GM10248 (cell line): ENCODE measurements at places on chromosomes 7 and 10.
A peak's percentile ranks its signal among the peaks of the same experiment; 100 is the strongest.

DNA sequence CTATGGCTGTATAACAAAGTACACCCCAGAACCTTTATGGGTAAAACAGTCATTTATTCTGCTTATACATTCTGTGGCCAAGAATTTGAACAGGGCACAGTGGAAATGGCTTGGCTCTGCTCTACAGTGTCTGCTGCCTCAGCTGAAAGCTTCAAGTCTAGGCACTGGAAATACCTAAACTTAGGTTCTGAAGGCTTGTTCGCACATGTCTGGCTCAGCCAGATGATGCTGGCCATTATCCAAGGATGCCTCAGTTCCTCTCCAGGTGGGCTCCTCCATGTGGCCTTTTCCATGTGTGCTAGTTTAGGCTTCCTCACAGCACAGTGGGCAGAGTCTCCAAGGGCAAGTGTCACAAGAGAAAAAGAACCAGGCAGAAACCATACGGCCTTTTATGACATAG, 76.8 kb downstream of the RALA start:
- no peak for DNase-seq

- DNase-seq, result no peak
Observed at GRCh38 chr10:51759896-51760534, 60.6 kb upstream of the CSTF2T start.

- DNase-seq, result no peak
Observed at GRCh38 chr10:43126759-43127424, 11.4 kb upstream of the CSGALNACT2 start.

DNA sequence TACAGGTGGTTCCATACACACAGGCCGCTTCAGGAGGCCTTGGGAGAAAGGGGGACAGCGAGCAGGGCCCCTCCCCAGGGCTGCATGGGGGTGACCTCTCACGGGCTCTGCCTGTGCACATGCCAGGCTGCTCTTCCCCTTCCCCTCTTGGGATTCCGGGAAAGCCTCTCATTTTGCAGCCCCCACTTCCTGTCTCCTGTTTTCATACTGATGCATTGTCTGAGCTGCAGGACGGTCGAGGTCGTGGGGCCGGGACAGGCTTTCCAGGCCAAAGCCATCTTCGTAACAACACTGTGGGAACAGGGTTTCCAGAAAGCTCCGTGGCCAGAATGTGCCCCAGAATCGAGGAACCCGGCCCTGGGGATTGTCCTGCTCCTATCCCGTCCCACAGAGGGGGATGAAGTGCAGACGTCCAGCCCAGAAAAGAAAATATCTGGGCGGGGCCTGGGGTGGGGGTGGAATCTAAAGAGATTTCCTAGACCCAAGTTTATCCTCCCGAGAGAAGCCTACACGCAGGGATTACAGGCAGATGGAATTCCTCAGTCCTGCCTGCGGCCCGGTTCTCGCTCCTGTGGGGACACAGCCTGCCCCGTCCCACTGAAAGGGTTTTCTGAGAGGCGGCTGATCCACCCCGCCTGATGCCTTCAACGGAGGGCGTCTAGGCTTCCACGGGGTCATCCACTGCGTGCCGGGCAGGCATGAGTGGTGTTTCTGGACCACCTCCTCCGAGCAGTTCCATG, 29.5 kb upstream of the DNAAF5 start:
- no peak for DNase-seq

DNA sequence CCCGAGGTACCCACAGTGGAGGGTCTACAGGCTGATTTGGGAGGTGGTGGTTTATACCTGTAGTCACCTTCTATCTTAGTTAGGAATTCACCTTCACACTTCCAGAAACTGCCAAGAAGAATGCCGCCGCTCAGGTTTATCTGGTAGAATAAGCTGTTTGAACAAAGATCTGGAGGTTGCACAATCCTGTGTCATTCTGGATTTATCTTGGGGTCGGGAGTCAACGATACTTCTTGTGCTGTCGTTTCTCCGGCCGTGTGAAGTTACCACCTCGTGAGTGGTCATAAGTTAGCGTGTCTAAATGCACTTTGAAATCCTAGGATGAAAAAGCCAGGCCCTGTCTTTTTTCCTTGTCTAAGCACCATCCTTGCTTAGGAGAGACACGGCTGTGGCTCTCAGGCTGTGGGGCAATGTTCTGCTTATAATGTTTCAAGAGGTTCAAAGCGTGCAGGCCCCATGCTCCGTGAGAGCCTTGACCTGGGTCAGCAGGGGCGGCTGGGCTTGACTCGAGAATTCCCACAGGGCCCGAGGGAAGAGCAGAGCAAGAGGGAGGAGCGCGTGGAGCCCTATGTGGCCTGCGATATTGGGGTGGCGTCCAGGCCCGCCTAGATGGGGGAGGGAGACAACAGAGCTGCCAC, 35.5 kb downstream of the GRIFIN start:
- DNase-seq, result no peak

DNA sequence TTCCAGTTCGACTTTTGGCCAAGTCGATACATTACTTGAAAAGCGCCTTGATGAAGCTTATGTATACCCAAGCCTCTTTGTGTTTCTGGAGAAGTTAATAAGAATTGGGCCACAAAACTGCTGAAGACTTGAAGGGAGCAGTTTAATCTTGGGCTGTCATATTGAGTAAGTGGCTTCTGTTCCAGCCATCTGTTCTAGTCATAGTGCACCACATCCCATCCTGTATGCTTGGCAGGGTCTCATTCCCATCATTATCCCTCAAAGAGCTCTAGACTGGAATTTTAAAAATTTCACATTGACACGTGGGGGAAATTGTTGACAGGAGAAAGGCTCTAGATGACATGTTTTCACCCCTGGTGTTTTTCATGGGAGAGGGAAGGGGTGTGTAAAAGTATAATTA, 196.6 kb upstream of the PLPP4 start:
- no peak for DNase-seq

DNA sequence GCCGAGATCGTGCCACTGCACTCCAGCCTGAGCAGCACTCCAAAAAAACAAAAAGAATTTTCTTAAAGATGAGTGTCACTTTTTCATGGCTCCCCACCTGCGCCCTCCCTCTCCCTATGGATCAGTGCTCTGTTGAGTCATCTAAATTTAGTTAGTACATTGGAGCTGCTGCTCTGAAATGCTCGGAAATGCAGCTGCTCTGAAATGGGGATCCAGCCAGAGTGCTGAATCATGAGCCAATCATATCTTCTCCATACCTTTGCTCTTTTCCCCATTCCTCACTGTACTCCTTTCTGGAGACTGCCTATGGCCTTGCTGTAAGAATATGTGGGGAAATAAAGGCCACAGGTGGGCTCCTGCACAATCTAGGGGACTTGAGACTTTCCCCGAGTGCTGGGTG, 188.8 kb downstream of the ZNF438 start:
- DNase-seq, result no peak

DNA sequence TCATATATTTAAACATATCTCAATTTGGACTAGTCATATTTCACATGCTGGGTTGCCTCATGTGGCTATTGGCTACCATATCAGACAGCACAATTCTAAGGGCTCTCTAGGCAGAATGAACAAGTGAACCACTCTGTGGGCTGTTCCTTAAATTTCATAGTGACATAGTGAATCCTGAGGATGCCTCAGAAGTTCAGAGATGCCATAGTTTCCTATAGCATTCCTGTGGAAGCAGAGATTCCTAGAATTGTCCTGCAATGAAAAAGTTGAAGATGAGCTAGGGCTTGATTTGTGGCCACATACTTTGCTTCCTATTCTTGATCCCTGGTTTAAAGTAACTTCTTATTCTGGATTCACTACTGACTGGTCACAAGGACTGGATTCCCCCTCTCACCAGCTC, 35.6 kb downstream of the MKX start:
- no peak for DNase-seq

DNA sequence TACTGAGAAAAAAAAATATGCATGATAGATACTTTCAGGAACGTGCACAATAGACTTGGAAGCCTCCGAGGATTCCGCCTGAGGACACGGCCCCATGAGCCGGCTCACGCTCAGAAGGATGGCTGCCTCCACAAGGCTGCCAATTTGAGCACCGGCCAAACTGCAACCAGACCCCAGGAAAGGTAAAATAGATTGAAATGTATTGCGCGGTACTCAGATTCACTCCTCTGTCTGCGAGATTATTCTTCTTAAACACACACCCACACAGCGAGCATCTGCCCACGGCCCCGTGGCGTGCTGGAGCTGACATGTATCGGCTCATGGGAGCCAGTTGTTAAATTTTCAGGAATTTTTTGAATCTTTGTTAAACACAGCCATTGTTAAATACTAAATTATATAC, 653.2 kb upstream of the MKI67 start:
- DNase-seq, result no peak

GRCh38 chr10:3192856-3193635, 20.5 kb upstream of the PITRM1 start:
- peak; percentile 76 for DNase-seq

GRCh38 chr7:2214636-2215035, 18.1 kb downstream of the MAD1L1 start:
- DNase-seq, result no peak

- DNase-seq, result no peak
Observed at GRCh38 chr10:75352650-75353049, 48.9 kb downstream of the ZNF503 start.

DNA sequence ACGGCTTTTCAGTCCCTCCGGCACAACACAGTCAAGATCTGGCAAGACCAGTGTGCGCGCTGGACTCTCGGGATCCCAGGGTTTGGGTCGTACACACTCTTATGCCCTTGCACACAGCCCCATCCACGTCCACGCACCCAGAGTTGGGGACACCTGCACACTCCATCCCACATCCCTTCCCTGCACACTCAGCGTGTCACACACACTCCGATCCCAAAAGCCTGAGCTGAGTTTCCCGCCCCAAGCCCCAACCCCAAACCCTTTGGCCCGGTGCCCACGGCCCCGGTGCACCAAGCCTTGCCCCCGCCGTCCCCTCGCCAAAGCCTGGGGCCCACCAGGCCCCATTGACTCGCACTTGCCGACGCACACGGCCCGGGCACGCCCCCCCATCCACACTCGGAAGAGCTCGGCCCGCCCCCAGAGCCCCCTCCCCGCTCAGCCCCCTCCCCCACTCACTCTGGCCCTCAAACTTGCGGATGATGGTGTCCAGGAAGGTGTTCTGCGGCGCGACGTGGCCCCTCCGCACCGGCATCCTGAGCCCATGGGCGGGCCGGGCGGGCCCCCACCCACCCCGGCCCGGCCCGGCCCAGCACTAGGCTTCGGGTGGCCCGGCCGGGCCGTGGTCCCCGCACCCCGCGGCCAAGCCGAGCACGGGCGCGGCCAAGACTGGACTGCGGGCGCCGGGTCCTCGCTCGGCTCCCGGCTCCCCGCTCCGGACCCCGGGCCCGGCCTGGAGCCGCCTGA, 567 bp downstream of the KCNH2 start:
- DNase-seq, result no peak

DNA sequence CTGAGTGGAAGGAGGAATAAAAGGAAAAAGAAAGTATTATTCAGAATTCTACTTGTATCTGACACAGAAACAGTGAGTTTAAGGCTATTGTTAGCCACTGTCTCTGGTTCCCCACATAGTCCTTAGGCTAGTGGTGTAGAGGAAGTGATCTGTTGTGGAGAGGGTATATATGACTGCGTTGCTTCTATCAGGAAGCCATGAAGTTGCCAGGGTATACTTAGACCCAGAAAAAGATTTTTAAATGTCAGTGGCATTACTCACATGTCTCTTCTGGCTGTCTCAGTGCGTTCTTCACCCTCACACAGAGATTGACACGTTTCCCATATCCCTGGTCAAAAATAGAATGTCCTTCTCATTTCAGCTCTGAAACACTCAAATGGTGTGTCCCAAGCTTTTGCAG, 72.7 kb downstream of the SEM1 start:
- DNase-seq, result no peak

GRCh38 chr7:24388212-24388611, 104.2 kb downstream of the NPY start:
- DNase-seq, result no peak

DNA sequence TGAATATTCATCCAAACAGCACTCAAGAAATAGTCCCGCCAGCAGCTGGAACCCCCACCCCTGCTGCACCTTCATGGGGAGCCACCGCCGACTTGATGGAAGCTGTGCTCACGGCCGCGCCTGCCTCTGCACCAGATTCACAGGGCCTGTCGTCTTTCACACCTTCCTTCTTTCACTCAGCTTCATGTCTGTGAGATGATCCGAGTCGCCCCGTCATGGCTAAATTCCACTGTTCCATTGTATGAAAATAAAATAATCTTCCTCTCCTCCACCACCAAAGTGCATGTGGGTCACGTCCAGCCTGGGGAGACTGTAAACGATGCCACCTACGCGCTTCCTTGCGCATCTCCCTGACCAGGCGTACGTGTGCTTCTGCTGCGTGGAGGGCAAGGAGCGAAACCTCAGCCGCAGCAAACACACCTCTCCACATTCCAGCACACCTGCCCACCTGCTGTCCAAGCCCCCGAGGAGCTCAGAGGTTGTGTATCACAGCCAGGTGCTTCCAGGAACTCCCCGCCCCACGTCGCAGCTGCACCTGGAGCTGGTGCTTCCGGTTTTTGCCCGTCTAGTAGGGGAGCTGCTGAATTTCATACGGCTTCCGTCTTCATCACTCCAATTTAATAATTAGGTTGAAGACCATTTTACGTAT, 137.0 kb downstream of the PTPRN2 start:
- DNase-seq, result no peak

DNA sequence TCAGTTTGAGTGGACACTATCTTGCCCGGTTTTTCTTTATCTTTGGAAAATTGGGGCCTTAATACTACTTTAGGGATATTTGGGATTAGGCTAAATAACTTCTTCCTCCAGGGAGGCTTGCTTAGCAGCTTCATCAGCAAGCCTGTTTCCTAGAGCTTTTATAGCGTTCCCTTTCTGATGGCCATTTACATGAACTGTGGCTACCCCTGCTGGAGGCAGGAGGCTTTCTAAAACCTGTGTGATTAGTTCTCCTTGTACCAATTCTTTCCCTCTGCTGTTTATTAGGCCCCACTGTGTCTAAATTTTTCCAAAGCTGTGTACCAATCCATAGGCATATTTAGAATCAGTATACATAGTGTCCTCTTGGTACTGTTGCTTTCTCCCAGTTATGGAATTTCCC, 61.7 kb upstream of the CNTNAP2 start:
- no peak for DNase-seq

- no peak for DNase-seq
Observed at GRCh38 chr7:37247861-37248260, 200.8 kb downstream of the ELMO1 start.

- no peak for DNase-seq
Observed at GRCh38 chr7:121054925-121055324, 66.4 kb downstream of the CPED1 start.

DNA sequence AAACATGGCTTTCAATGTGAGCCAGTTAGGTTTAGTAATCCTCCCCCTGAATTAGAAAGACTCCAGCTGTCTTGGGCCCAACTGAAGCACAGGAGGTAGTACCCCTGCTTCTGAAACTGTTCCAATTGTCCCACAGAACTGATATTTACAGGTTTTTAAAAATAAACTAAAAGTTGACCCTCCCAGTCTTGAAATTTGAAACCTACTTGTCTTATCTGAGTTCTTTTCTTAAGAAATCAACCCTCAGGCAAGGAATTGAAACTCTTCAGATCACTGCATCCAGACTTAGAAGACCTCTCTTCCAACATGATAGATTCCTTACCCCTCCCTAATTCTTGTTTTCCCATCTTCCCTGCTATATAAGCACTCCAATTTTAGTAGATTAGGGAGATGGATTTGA, 13.3 kb upstream of the ARHGAP21 start:
- no peak for DNase-seq

- no peak for DNase-seq
Observed at GRCh38 chr7:92955081-92955480, 118.7 kb upstream of the CDK6 start.

- no peak for DNase-seq
Observed at GRCh38 chr10:100265821-100266485, 1.5 kb downstream of the CWF19L1 start.
